Activated naive CD8-positive, alpha-beta T cell treated with anti-CD3 and anti-CD28 coated beads, Interleukin-2, amount 50 U/mL, for 24 hours (primary cell): ENCODE measurements at places on chromosomes 3 and 15.

- no peak for DNase-seq
- no peak overlapping the region for H3K4me3 ChIP-seq
- H3K27me3 ChIP-seq = peaks cover 56% of the 10 kb centered on the region
- H3K4me1 ChIP-seq = peaks cover 29% of the 10 kb centered on the region
- no peak overlapping the region for H3K27ac ChIP-seq
These were observed 24.5 kb downstream of the CCR9 start for GRCh38 chr3:45910892-45911291.

DNA sequence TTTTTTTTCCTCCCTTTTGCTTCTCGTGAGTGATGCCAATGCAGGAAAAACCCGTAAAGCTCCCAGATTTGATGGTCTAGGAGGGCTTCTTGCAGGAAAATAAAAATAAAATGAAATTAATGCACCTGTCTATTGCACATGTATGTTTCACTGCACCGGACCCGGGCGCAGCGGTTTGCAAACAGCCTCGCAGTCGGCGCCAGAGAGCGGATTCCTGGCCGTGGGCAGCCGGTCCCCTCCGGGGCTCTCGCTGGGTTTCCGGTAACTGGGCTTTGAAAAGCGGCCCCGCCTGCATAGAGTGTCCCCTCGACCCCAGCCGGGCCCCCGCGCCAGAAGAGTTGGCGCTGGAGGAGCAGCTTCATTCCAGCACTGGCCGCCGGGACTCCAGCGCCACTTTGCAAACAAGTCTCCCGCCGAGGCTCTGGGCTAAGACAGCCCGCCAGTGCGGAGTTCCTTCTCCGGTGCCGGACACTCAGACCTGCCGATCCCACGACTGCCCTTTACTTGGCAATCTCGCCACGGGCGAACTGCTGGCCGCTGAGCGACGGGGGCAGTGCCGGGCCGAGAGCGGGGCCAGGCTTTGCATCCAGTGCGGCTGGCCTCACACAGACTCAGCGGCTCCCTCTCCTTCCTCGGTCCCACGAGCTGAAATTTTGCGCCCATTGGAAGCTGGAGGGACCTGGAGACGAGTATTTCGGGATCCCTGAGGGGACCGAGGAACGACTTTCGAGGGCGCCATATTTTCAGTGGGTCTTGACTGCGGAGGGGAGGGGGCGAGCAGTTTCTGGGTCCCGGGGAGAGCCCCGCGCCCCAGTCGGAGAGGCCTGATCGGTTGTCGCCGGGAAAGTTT lies 225.9 kb upstream of the C2CD4B start:
- peak; percentile 40 for DNase-seq
- peaks cover 19% of the 10 kb centered on the region for H3K4me1 ChIP-seq
- peaks cover 26% of the 10 kb centered on the region for H3K27me3 ChIP-seq
- peak overlapping the region; percentile 90 for H3K4me3 ChIP-seq

- H3K36me3 ChIP-seq = peaks cover 2% of the 10 kb centered on the region
- H3K27me3 ChIP-seq = peaks cover 2% of the 10 kb centered on the region
- no peak for DNase-seq
- no peak overlapping the region for H3K27ac ChIP-seq
- H3K4me3 ChIP-seq = no peak overlapping the region
These were observed 161.3 kb upstream of the GADL1 start for GRCh38 chr3:31055757-31056156.

GRCh38 chr15:48032911-48033310 lies 87.9 kb upstream of the SLC24A5 start:
- H3K36me3 ChIP-seq = no peaks in the 10 kb centered on the region
- peaks cover 9% of the 10 kb centered on the region for H3K27me3 ChIP-seq
- DNase-seq = no peak
- H3K27ac ChIP-seq = no peak overlapping the region
